NCI-H774 (cell line): ENCODE measurements at places on chromosomes 12 and 14.

- no peak for DNase-seq
Measured at GRCh38 chr14:61691495-61691894, 3.8 kb upstream of the HIF1A start.

DNA sequence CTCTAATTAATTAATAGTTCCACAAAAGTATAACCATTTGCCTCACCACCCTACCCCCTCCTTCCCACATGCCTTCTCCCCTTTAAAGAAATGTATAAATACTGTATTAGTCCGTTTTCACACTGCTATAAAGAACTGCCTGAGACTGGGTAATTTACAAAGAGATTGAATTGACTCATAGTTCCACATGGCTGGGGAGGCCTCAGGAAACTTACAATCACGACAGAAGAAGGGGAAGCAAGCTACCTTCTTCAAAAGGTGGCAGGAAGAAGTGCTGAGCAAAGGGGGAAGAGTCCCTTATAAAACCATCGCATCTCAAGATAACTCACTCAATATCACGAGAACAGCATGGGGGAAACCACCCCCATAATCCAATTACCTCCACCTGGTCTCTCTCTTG, 8.2 kb upstream of the RESF1 start:
- no peak for DNase-seq

DNA sequence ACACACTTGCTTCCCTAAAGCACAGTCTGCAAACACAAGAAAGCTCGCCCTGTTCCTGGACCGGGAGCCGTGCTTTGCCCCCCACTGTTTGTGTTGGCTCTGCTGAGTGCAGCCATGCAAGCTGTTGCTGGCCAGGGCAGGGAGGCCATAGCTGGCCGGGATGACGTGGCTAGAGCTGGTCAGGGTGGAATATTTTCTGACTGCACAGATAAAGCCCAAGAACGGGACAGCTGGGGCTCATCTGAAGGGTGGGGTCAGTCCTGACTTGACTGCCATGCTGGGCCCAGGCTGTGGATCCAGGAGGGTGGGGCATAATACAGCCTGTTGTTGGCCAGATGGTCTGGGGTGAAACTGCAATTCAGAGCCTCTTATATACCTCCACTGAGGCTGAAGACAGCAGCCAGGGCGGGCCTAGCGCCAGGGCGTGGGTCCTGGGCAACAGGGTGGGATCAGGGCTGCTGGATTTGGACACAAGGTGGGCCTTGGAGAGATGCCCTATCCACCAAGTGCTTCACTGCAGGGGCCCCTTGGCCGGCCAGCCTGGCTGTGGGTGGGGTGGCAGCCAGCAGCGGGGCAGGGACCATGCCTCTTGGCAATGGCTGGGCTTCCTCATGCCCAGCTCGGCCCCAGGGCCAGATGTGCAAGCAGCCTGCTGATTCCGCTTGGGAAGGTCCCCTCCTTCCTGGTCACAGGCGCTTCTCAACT, 14.8 kb downstream of the KMT5A start:
- no peak for DNase-seq

DNA sequence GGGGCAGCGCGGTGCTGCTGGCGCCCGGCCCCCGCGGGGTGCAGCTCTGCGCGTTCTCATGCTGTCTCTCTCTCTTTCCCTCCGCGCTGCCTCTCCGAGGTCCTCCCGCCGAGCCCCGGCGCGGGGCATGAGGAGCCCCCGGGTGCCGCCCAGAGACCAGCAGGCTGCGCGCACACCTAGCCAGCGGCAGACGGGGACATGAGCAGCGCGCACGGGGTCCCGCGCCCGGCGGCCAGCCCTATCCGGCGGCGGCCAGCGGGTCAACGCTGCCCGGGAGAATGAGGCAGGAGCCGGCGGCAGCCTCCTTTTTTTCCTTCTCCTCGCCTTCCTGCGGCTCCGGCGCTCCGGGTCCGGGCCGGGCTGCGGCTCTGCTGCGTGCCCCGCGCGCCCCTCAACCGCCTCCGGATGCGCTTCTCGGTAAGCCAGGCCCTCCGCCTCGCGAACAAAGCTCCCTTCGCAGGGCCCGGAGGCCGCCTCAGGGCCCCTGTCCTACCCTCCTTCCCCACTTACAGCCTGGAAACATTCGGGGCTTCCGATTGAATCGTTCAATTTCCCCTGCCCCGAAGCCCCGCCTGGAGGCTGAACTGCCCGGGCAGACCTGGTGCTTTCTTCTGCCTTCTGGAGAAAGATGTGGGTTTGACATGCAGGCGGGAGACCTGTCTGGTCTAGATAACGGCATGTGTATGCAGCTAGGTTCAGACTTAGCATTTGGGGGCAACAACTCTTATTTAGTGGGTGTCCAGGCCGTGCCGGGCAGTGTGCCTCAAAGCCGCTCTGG, at the start of gene TUNAR:
Gene TUNAR, plus strand, starts transcription at position 72 of the 778 bp plus-strand sequence.
- DNase-seq = no peak

- no peak for DNase-seq
Measured at GRCh38 chr14:79825046-79825521, 386.2 kb downstream of the DIO2 start.

DNA sequence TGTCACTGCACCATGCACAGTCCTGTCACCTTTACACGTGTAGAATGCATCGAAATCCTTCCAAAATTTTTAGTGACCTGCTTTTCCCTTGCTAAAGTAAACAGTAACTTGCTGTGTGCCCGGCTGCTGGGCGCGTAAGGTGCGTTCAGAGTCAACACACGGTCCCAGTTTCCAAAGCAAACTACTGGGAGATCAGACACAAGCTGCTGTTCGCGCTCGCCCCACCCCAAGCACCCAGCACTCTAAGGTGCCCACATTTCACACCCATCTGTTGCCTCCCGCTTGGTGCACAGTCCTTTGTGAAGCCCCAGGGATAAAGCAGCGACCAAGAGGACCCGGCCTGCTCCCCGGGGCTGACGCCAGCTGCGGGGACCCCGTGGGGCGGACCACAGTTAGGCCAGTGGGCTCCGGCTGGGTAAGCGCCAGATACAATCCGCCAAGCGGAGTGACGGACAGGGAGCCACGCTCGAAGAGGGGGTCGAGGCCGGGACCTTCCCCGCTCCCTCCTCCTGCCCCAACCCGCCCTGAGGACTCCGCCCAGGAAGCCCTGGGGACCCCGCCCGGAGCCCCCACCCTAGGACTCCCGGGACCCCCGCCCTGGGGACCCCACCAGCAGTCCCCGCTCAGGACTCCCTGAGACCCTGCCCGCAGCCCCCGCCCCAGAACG, 633 bp downstream of the STX2 start:
- no peak for DNase-seq

- DNase-seq = no peak
Measured at GRCh38 chr12:120586206-120586605, 5.0 kb upstream of the POP5 start.

GRCh38 chr14:89899917-89900663, 54.4 kb downstream of the EFCAB11 start:
- peak; percentile 10 for DNase-seq

DNA sequence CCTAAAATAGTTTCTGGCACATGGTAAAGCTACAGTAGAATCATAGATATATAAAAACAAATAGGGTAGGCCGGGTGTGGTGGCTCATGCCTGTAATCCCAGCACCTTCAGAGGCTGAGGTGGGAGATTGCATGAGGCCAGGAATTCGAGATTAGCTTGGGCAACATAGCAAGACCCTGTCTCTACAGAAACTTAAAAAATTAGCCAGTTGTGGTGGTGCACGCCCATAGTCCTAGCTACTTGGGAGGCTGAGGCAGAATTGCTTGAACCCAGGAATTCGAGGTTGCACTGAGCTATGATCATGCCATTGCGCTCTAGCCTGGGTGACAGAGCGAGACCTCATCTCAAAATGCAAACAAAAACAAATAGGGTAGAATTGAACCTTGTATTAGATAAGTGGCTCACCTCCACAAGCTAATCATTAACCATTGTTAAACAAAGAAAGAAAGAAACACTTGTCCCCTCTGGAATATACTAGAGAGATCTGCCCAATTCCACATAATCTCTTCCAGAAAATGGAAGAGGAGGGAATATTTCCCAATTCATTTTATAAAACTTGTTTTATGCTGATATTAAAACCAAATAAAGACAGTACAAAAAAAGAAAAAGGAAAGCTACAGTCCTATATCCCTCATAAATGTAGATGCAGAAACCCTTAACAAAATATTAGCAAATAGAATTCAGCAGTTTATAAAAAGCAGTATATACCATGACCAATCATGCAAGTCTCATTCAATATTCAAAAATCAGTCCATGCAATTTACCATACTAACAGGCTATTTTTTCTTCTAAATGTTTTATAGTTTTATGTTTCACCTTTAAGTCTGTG, 22.7 kb upstream of the DHRS2 start:
- DNase-seq = no peak

GRCh38 chr12:112167031-112167461, 41.7 kb downstream of the TRAFD1 start:
- DNase-seq = no peak

DNA sequence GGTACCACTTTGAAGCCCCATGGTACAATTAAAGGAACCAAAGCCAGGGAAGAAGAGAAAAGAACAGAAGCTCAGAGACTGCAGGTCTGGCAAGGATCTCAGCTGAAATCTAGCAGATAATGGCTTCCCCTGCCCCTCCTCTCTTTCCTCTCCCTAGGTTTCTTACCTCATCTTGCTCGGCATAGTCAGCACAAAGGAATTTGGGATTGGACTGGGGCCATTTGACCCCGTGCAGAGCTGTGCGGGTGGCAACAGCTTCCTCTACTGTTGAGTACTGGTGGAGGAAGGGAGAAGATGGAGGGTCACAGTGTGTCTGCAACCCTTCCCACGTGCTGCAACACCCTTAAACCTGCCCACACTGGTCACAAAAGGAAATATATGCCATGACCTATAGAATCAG, 4.7 kb upstream of the CDH24 start:
- DNase-seq = no peak

DNA sequence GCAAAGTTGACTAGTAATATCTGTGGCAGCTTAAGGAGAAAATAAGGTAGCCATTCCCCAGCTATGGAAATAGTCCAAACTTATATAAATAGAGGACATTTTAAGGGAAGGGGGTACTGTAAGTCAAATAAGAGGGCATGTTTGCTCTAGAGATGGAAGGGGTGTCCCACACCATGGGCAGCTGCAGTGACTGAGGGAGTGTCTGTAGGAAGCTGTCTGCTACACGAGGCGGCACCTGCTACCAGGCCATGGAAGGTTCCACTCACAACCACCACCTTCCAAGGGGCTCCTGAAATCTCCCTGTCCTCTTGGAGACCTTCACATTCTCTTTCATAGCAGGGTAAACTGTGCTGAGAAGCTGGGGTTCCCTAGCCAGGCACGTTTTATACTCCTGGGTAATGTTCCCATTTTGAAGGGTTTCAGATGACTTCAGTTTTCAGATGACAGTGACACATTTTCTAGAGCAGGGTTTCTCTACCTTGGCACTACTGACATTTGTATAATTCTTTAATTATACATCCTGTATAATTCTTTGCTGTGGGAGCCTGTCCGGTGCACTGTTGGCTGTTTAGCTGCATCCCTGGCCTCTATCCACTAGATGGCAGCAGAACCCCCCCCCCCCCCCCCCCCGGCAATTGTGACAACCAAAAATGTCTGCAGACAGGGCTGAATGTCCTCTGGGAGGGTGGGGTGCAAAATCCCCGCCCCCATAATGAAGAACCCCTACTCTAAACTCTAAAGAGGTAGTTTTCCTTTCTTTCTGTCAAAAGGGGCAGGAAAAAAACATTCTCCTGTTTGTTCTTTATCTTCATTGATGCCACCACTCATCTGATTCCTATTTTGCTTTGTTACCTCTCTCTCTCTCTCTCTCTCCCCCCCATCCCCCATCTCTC, 11.6 kb upstream of the SMCO2 start:
- DNase-seq = no peak

- no peak for DNase-seq
Measured at GRCh38 chr12:116099652-116100432, 177.7 kb downstream of the MED13L start.

GRCh38 chr12:100733817-100734593, 60.6 kb upstream of the ANO4 start:
- peak; percentile 55 for DNase-seq

DNA sequence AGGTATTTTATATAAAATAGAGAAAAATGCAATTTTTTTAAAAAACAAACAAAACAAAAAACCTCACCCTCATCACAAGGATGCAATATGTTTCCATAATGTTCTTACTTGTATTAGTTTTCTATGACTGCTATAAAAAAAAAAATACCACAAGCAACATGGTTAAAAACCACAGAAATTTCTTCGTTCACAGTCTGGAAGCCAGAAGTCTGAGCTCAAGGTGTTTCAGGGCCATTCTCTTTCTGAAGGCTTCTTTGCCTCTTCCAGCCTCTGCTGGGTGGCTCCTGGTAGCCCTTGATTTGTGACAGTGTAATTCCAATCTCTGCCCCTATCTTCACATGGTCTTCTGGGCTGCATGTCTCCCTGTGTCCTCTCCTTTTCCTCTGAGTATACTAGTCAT, 21.5 kb upstream of the SSTR1 start:
- no peak for DNase-seq

- no peak for DNase-seq
Measured at GRCh38 chr12:79451978-79452377, 238.8 kb downstream of the PAWR start.

GRCh38 chr14:100298551-100299237, 7.5 kb downstream of the SLC25A29 start:
- no peak for DNase-seq

GRCh38 chr12:24822121-24822899, 126.6 kb downstream of the BCAT1 start:
- no peak for DNase-seq

DNA sequence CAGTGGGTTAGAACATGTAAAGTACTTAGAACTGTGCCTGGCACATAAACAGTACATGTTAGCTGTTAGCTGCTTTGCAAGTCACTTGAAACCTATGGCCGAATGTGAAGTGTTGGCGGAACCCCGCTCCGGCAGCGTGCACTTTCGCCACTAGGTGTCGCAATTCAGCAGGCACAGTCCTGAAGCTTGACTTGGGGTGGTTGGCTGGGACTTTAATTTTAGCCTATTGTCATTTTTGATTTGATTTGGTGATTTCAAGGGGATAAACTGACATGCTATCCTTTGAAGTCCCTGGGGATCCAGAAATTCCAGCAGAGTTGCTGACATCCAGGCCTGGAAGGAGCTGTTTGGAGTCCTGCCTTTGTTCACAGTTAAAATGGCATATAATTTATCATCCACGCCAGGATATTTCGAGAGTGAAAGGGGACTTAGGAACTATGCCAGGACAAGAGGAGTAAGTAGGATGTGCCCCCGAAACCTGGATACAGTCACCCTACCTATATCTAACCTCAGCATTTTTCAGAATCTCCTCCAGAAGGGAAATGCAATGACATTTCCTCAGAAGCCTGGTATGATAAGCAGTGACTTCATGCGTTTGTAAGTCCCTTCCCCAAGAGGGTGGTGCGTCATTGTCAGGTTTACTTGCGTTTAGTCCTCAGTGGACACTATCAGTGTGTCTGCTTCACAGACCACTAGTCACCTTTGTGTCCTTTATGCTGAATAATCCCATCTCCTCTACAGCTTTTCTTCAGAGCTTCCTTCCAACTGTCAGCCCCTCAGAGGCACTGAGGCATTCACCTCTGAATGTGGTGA, 3.5 kb upstream of the TSPAN9 start:
- peak; percentile 82 for DNase-seq

- no peak for DNase-seq
Measured at GRCh38 chr14:70981000-70981952, 74.0 kb downstream of the PCNX1 start.
